ENCODE measurements at places on chromosomes 4 and X.
A peak's percentile ranks its signal among the peaks of the same experiment; 100 is the strongest.

- DNase-seq: no peak
Observed at GRCh38 chrX:112734290-112734689, 54.6 kb upstream of the LHFPL1 start.

- DNase-seq: peak; percentile 69
Observed at GRCh38 chr4:143335979-143336780, 496 bp upstream of the GAB1 start.

DNA sequence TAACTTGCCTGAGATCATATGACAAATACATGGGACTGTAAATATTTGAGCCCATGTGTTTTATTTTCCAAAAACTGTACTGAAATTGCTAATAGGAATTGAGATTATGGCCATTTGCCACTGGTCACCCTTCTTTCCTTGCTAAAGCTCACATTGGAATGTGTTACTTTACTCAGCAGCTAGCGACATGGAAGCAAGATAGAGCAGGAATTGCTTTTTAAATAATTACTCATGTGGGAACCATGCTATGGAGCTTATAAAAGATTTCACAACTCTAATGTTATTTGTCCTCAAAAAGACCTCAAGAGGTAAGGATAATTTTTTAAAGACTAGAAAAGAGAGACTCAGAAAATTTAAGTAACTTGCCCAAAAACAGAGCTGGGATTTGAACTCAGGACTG lies 48.8 kb upstream of the AFAP1 start:
- DNase-seq: no peak

DNA sequence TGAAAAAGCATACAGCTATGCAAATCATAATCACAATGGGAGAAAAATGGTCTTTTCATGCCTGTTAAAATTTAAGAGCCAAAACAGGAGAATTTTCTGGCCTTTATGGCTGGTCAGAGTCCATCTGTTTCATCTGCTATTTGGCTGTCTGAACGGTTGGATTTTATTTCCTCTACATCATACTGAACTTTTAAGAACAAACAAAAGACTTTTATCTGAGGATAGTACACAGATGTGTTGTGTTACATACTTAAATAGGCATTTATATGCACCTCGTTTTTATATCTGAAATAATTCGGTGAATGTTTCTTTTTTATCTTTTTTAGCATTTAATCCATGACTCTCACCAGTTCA lies 18.0 kb upstream of the WWC2 start:
- no peak for DNase-seq

GRCh38 chr4:15025693-15026092 lies 23.4 kb downstream of the CPEB2 start:
- DNase-seq: no peak

DNA sequence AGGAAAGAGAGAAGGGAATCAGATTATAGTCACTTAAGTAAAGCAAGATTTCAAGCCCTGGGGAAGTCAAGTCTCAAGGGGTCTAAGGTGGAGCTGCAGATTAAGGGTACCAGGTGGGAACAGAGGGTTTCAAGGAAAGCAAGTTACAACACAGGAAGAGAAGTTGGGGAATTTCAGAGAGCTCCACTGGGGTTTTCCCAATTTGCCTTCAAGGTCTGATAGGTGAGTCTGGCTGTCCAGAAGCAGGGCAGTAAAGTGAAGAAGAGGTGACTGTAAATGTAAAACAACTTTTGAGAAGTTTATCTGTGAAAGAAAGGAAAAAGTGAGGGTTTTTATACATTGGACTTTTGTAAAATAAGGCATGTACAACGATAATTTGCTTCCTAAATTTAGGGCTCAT lies 37.1 kb upstream of the TRPC3 start:
- no peak for DNase-seq

DNA sequence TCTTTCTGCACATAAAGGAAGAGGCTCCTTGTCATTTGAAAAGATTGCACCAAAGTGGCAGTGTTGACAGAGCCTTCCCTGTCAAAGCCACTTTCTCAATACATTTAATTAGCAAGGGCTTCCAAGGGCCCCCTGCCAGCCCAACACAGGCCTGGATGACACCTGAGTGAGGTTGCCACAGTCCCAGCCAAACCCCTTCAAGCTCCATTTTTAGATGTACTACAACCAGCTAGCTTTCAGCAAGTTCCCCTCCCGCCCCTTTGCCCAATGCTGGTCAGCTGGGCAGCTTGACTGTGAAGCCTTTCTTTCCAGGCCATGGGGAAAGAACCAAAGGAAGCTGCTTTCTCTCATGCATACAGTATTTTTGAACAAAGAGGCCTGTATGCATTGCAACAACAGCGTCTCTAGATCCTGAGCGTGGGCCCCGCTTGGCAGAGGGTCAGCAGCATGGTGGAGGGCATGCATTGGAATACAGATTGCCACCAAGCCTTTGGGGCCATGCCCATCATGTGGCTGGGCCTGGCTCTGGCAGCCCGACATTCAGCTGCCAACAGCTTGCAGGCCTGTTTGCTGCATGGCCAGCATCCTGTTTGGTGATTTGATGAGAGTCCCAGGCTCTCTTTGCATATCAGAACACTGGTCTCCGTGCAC lies 261.1 kb upstream of the GATB start:
- DNase-seq: no peak

DNA sequence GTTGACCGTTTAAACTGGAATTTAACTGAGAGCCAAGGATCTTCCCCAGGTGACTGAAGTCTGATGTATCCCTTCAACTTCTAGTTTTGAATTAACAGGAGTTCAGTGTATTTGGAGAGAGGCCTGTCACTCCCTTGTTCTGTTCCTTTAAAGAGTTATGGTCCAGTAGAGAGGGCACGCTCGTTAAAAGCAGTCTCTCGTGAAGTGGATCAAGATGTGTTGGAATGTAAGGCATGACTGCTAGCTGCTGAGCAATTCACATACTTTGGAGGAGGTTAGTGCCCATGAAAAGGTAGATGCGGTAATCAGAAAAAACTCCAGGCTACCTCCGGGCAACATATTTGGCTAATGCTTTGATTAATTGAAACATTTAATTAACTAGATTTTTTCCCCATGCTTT lies 65.7 kb downstream of the SHROOM2 start:
- DNase-seq: no peak

Data from GM06990 (cell line).